ENCODE measurements at places on chromosomes 2 and 18. TPM values are rescaled to one million over a fixed set of nuclear protein-coding genes. Genes with fewer than 3 reads are reported as not detected.

DNA sequence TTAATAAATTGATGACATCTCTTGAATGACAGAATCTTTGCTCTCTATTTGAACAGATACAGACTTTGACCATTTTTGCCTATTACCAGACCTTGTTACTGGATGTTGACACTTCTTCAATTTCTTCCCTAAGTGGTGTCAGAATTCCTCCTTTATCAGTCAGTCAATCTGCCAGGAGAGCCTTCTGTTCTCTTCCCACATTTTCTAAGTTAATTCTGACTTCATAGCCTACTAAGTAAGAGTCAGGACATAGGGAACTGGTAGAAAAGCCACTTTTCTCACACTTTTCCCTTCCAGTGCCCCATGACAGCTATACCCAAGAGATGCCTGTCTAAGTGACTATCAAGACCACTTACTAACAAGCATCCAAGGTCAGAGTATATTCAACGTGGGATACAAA, 1187.5 kb upstream of the NXPH2 start:
- DNase-seq, result no peak

- DNase-seq, result peak; percentile 68
Observed at GRCh38 chr2:177161741-177162460, 50.7 kb upstream of the HNRNPA3 start.

- DNase-seq, result no peak
Observed at GRCh38 chr2:103898561-103898960, 955.4 kb upstream of the POU3F3 start.

GRCh38 chr2:238079874-238080327, 19.1 kb downstream of the SCLY start:
- no peak for DNase-seq

DNA sequence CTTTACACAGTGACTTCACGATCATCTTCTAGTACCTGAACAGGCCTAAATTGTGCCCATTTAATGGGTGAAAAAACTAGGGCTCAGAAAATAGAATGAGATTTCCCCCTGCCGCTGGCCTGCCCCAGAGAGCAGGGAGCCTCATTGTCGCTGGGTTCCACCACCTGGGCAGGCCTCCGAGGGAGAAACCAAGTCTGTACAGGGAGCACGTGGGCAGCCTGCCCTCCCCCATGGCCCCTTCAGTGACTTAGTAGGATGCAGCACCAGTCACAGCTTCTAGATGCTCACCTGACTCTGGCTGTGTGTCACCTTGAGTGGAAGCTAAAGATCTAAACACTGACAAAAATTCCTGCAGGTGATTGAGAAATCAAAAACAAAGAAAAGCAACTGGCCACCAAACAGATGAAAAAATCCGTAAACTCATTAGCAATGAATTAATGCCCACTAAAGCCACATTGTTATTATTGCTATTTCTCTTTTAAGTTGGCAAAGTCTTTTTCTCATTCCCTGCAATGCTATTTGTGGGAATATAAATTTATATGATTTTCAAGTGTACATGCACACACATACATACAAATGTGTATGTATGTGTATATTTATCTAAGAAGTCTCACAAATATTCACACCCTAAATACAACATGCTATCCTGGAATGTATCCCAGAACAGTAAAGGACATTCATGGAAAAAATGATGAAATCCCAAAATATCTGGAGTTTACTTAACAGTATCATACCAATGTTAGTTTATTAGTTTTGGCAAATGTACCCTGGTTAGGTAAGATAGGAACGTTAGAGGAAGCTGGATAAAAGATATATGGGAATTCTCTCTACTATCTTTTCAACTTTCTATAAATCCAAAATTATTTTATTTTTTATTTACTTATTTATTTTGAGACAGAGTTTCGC, 18.7 kb upstream of the ASPRV1 start:
- DNase-seq, result no peak

GRCh38 chr2:134866498-134867099, 28.2 kb downstream of the ACMSD start:
- DNase-seq, result no peak

DNA sequence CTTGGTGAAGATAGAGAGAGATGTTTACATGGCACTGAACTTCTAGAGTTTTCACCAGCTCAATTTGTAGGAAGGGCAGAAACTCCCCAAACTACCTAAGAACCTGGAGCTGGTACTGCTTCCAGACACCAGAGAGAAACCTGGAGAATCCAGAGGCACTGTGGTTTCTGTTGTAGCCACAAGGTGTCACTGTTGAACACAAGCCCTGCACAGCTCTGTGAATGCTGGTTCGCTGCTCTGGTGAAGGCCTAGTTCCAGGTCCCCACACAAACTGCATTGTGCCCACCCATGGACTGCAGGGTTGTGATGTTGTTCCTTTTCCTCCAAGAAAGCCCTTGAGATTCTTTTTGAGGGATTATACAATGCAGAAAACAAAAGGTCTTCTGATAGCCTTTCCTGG, 150.5 kb upstream of the HS6ST1 start:
- DNase-seq, result peak; percentile 13

- no peak for DNase-seq
Observed at GRCh38 chr2:205574001-205574400, 108.3 kb upstream of the NRP2 start.

- no peak for DNase-seq
Observed at GRCh38 chr2:62868947-62869346, 163.4 kb downstream of the EHBP1 start.

DNA sequence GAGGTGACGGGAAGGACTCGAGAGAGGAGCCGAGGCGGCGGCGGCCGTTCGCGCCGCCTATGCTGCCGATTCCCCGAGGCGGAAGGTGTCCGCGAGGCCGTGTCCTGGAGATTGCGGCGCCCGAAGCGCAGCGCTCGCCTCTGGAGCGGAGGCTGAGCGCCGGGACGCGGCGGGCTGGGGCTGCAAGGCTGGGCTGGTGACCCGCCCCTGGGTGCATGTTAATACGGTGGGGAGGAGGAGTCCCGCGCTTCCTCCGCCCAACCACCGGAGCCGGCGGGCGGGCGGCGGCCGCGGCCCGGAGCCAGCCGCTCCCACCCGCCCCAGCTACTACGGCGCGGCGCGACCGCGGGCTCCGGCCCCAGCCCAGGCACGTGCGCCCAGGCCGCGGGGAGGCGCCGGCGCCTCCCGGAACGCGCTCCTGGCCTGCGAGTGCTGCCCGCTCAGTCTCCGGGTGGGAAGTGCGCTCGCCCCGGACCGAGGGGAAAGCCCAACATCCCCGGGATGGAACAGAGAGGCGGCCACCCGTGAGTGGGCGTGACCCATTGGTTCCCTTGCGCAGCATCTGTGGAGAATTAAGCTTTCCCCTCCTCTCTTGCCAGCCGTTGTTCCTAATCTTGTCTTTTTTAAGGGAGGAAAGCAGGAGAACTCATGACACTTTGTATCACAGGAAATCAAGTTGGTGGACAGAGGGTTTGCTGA, at the start of gene DLGAP1:
Gene DLGAP1, minus strand, starts transcription at position 195 of the 699 bp plus-strand sequence.
- DNase-seq, result peak; percentile 38

GRCh38 chr2:235325151-235325550, 168.7 kb upstream of the AGAP1 start:
- no peak for DNase-seq

- no peak for DNase-seq
Observed at GRCh38 chr18:21307578-21307977, 65.5 kb downstream of the GREB1L start.

DNA sequence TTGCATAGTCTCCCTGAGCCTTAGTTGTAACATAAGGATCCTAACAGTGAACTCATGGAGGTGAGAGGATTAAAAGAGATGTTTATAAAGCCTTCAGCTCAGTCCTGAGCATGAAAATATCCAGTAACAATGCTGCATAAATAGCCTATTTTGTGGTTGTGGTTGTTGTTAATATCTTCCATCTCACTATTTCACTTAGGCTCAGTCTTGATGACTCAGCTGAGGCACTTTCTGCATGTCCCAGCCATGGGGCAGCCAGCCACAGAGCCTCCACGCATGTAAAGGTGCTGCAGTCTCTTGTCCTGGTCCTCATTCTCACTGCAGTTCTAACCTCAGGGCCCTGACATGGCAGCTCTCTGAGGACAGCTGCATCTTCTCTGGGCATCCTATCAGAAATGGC, 218.8 kb upstream of the PKDCC start:
- no peak for DNase-seq

DNA sequence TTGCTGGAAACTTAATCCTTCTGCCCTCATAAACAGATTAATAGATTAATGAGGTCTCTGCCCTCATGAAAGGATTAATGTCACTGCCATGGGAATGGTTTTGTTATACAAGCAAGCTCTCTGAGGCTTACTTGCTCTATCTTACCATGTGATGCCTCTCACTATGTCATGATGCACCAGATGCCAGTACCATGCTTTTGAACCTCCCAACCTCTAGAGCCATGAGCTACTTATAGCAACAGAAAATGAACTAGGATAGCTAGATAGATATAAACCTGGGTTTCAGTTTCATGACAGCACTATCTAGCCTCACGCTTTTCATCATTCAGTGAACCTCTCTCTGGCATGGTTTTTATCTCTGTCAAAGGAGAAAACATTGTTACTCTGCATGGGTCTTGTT, 371.6 kb upstream of the LRP1B start:
- DNase-seq, result no peak

DNA sequence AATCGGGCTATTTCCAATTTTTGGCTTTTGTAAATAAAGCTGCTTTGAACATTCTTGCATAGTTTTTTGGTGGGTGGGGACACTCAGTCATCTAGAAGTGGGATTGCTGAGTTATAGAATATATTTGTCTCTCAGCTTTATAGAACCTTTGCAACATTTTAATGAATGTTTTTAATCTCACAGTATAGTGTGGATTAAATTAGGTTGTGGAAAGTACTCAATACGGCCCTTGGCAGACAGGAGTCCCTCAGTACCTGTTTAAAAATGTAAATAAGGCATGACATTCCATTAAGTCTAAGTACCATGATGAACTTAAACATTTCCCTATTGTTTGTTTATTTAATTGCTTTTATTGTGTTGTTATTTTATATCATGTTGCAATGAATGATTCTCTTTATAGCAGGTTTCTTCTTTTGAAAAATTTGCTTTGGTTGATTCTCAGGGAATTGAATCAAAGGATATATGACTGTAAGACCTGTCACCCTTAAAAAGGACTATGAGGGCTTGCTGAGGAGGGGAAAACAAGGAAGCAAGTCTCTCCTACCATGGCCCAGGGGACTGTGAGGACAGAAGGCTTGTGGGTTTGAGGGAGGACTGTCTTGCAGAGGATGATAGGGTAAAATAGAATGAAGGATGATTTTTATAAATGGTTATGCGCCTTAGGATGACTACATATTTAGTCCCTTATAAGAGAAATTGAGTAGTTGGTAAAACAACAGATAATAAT, 165.1 kb downstream of the RPIA start:
- DNase-seq, result no peak

- no peak for DNase-seq
Observed at GRCh38 chr18:74551452-74551851, 17.2 kb downstream of the CNDP1 start.

GRCh38 chr2:241795021-241795999, 13.7 kb upstream of the NEU4 start:
- no peak for DNase-seq

- no peak for DNase-seq
Observed at GRCh38 chr18:25112821-25113434, 239.0 kb downstream of the ZNF521 start.

GRCh38 chr2:141889788-141890187, 241.0 kb downstream of the LRP1B start:
- DNase-seq, result no peak

- DNase-seq, result no peak
Observed at GRCh38 chr2:8740136-8740535, 58.3 kb downstream of the ID2 start.

- DNase-seq, result no peak
Observed at GRCh38 chr2:39631718-39632117, 34.0 kb upstream of the TMEM178A start.

- DNase-seq, result peak; percentile 7
Observed at GRCh38 chr2:32632089-32632488, 4.2 kb downstream of the TTC27 start.

GRCh38 chr18:55584201-55584600, 3.8 kb downstream of the TCF4 start:
- no peak for DNase-seq

- DNase-seq, result no peak
Observed at GRCh38 chr18:59799383-59800015, 100.3 kb upstream of the PMAIP1 start.

DNA sequence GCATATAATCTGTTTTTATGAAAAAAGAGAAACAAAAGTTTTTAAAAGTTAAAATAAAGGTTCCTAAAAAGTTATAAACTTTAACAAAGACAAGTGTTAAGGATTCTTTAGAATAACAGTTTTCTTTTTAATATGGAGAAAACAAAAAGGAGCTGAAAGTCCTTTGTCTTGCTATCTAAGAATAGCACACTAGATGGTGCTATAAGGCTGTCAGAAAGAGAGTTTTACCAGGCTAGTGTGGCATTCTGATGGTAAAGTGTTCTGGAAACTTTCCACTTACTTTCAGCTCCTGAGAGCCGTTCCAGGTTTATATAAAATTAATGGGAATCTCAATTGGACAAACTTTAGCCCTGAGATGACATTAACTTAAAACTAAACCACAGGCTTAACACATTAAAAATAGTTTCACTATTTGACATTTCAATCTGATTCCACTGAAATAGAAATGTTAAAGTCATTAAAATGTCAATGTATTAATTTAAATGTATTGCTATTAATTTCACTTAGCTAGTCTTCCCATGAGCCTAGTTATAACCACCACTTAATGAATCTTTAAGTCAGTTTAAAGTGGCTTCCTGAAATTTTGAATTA, 3.7 kb downstream of the FBXO48 start:
- peak; percentile 79 for DNase-seq

- no peak for DNase-seq
Observed at GRCh38 chr2:2623939-2624338, 292.9 kb upstream of the MYT1L start.

DNA sequence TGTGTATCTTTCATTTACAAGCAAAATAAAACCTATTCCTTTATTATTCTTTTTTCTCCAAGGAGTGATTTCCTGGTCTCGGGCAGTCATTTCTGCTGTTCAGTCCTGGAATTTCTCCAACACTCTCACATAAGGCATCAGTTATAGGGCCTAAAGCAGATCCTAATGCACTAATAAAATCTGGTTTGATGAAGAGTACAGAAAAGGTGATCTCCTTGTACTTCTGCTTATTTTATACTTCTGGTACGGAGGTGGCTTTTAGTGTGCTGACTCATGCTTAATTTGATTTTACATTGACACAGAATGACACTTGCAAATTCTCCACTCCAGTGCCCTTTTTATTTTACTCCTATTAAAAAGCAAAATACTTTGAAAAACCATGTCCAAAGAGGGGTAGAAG, 157.4 kb downstream of the DOK6 start:
- DNase-seq, result no peak

- DNase-seq, result no peak
Observed at GRCh38 chr2:42947809-42948600, 155.6 kb upstream of the HAAO start.

Gene MYCN
- total RNA-seq, result 19.6 TPM

Gene PMAIP1
- total RNA-seq, result 14.3 TPM

Gene NEB
- 1.2 TPM for total RNA-seq

Gene SRD5A2
- total RNA-seq, result not detected

Gene OSBPL1A
- total RNA-seq, result 13.8 TPM

Gene COL3A1
- total RNA-seq, result 10.9 TPM

Gene LRATD1
- 2.4 TPM for total RNA-seq

Gene DRC1
- total RNA-seq, result 0.17 TPM

Gene SERPINB4
- not detected for total RNA-seq

Gene ATP8B1
- total RNA-seq, result 72.5 TPM

Gene CAPN13
- total RNA-seq, result not detected

Gene CD28
- total RNA-seq, result 0.05 TPM

All from dermis blood vessel endothelial cell (primary cell).